ENCODE measurements at places on chromosomes 2 and 18.
A peak's percentile ranks its signal among the peaks of the same experiment; 100 is the strongest.

- DNase-seq = no peak
Measured at GRCh38 chr2:15141211-15141610, 419.9 kb downstream of the NBAS start.

GRCh38 chr18:59540780-59541179 is 156.4 kb downstream of the CCBE1 start:
- peak; percentile 80 for DNase-seq

GRCh38 chr2:74081030-74081762 is 66.5 kb downstream of the BOLA3 start:
- DNase-seq = peak; percentile 27

DNA sequence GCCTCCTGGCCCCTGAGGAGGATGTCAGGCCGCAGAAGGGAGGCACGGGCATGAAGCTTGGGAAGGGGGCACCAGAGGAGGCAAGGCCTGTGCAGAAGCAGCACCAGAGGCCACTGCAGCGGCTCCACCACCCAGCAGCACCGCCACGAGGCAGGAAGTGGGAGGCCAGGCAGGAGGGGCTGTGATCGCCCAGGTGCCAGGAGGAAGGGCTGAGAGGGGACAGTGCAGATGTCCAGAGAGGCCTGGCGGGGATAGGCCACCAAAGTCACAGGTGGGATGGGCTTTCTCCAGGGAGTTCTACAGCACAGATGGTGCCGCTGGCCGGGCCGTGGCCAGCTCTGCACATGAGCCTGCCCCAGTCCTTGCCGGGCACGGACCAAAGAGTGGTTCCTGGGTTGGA is 6.0 kb upstream of the ALPI start:
- no peak for DNase-seq

DNA sequence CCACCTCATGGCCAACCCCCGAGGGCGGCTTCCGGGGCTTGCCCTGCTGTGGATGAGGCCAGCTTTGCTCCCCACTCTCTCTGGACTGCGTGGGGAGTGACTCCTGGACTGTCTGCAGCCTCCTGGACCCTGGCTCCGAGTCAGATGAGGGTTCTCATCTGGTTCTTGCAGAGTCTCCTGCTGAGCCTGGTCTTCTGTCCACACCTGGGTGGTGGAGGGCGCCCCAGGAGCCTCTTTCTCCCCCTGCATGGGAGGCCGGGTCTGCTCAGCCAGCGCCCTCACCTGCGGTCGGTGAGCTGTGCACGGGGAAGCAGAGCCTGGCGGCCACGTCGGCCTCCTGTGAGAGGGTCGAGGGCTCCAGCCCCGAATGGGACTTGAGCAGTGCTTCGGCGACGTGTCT is 78.3 kb downstream of the RTP5 start:
- DNase-seq = no peak

DNA sequence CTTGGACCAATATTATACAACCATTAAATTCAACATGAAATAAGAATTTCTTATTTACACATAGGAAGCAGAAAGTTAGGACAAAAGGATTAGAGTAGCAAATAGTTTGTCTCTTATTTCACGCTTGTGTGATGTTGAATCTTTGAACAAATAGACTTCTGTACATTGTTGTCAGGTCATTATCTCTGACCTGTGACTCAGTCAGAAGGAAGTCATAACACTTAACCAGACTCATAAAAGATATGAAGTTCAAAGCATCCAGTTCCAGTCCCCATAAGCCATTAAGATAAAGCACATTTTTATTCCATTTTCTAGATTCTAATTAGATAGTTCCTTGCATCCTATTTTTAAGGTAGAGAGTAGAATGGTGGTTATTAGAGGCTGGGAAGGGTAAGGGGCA is 130.8 kb downstream of the UPP2 start:
- no peak for DNase-seq

- DNase-seq = no peak
Measured at GRCh38 chr2:167310442-167310841, 422.2 kb downstream of the XIRP2 start.
